ENCODE measurements at places on chromosomes 5 and 9. TPM values are rescaled to one million over a fixed set of nuclear protein-coding genes. Genes with fewer than 3 reads are reported as not detected.

DNA sequence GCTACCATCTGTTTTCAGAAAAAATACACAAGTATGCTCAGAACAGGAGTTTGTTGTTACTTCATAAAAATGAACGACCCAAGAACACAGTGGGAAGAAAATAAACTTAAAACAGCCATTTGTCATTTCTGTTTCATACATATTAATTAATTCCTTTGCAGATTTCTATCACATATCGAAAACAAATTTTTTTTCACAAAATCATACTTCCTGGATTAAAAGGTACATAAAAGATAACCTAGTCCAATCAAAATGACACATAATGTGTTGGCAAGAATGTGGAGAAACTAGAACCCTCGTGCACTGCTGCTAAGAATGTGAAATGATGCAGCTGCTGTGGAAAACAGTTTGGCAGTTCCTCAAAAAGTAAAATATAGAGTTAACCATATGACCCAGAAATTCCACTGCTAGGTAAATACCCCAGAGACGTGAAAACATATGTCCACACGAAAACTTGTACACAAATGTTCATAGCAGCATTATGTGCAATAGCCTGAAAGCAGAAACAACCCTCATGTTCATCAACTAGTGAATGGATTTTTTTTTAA, 46.0 kb downstream of the MYO10 start:
- no peaks in the 10 kb centered on the region for H3K36me3 ChIP-seq
- no peak overlapping the region for H3K27ac ChIP-seq
- H3K4me3 ChIP-seq: no peak overlapping the region
- H3K27me3 ChIP-seq: no peaks in the 10 kb centered on the region
- no peak for DNase-seq

DNA sequence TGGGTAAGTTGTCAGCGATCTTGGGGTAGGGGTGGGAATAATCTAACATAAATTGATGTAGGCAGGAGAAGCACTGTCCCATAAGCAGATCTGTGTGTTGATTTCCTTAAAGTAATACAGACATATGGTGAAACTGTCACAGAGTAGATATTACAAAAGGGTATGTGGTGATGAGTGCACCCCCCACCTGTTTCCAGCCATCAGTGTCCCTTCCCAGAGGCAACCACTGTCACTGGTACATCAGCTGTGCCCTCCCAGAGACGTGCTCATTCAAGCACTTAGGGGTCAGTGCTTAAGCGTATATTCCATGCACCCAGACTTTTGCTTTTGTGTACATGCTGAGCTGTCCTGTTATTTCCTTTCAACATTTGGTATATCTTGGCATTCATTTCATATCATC, 94.3 kb upstream of the PITX1 start:
- no peak for DNase-seq
- no peaks in the 10 kb centered on the region for H3K36me3 ChIP-seq
- no peak overlapping the region for H3K4me3 ChIP-seq

DNA sequence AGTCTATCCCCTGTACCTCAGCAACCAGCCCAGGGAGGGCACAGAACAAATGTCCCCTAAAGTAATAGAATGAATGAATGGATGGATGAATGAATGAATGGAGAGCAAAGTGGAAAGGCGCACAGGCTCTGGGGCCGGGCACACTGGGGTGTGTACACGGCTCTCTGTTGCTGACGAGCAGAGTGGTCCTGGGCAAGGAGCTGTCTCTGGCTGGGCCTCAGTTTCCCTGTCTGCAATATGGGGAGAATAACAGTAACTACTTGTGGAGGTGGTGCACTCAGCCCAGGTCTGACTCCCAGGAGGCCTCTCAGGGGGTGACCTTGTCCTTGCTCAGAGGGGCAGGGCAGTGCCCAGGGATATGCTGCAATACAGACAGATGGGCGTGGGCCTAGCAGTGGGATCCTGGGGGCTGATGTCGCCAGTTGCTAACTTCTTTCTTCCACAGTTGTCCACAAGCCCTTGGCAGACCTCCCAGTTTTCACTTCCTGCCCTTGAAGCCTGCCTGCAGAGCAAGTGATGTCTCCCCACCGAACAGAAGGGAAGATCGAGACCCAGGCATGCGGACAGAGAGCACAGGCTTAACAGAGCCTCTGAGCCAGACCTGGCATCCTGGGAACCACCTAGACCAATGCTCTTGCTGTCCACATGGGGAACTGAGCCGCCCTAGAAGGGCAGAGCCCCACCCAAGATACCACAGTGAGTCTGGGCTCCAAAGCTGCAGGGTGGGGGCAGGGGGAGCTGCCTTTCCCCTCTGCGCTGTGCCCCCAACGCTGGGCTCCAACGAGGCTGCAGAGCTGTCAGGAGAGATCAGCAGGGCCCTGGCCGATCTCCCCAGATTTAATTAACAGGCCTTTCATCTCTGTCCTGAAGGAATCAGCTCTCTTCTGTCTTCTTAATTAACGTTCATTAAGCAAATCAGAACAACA, 13.6 kb upstream of the LAMC3 start:
- no peaks in the 10 kb centered on the region for H3K36me3 ChIP-seq
- no peaks in the 10 kb centered on the region for H3K27me3 ChIP-seq
- H3K4me3 ChIP-seq: no peak overlapping the region
- H3K4me1 ChIP-seq: peaks cover 44% of the 10 kb centered on the region
- H3K27ac ChIP-seq: no peak overlapping the region
- DNase-seq: no peak

GRCh38 chr5:8048920-8049319, 180.0 kb downstream of the MTRR start:
- DNase-seq: no peak
- H3K27me3 ChIP-seq: no peaks in the 10 kb centered on the region
- H3K27ac ChIP-seq: no peak overlapping the region
- H3K36me3 ChIP-seq: no peaks in the 10 kb centered on the region

- H3K4me3 ChIP-seq: no peak overlapping the region
- H3K36me3 ChIP-seq: peaks cover 18% of the 10 kb centered on the region
- H3K27me3 ChIP-seq: no peaks in the 10 kb centered on the region
- H3K27ac ChIP-seq: no peak overlapping the region
Measured at GRCh38 chr9:37582548-37583157, 6.5 kb upstream of the FBXO10 start.

GRCh38 chr5:113237893-113238292, 196.9 kb downstream of the TSSK1B start:
- H3K36me3 ChIP-seq: no peaks in the 10 kb centered on the region
- no peaks in the 10 kb centered on the region for H3K27me3 ChIP-seq
- no peak for DNase-seq
- H3K4me3 ChIP-seq: no peak overlapping the region

GRCh38 chr9:127210851-127211730, 53.5 kb upstream of the GARNL3 start:
- no peak overlapping the region for H3K27ac ChIP-seq
- H3K4me1 ChIP-seq: peaks cover 24% of the 10 kb centered on the region
- H3K4me3 ChIP-seq: no peak overlapping the region
- no peaks in the 10 kb centered on the region for H3K27me3 ChIP-seq
- no peak for DNase-seq

- no peak for DNase-seq
- H3K27ac ChIP-seq: no peak overlapping the region
- H3K4me3 ChIP-seq: no peak overlapping the region
- no peaks in the 10 kb centered on the region for H3K27me3 ChIP-seq
- no peaks in the 10 kb centered on the region for H3K36me3 ChIP-seq
- H3K4me1 ChIP-seq: no peaks in the 10 kb centered on the region
Measured at GRCh38 chr9:74783408-74783807, 104.3 kb downstream of the TRPM6 start.

- no peaks in the 10 kb centered on the region for H3K36me3 ChIP-seq
- no peak for DNase-seq
- H3K4me1 ChIP-seq: no peaks in the 10 kb centered on the region
- H3K27me3 ChIP-seq: no peaks in the 10 kb centered on the region
Measured at GRCh38 chr9:110769667-110770066, 101.1 kb downstream of the MUSK start.

The TNFSF8 gene
- 0.99 TPM for total RNA-seq

The BARHL1 gene
- not detected for total RNA-seq

The DNAI1 gene
- 24.8 TPM for total RNA-seq

The TAF11L5 gene
- not detected for total RNA-seq

The SPATA31A1 gene
- total RNA-seq: not detected

The TSSK1B gene
- total RNA-seq: 0.06 TPM

The HRH2 gene
- 2.6 TPM for total RNA-seq

The FBXL7 gene
- total RNA-seq: 6.9 TPM

The C9orf152 gene
- not detected for total RNA-seq

The AQP3 gene
- total RNA-seq: 0.50 TPM
